GM12892 (cell line): ENCODE measurements at places on chromosomes 12 and 14.

- DNase-seq = no peak
These were observed 178.9 kb upstream of the MGAT4C start for GRCh38 chr12:86435053-86435452.

- DNase-seq = no peak
These were observed 271.6 kb upstream of the DCN start for GRCh38 chr12:91454179-91454578.

- DNase-seq = no peak
These were observed 52.0 kb downstream of the PIK3C2G start for GRCh38 chr12:18313306-18313705.

DNA sequence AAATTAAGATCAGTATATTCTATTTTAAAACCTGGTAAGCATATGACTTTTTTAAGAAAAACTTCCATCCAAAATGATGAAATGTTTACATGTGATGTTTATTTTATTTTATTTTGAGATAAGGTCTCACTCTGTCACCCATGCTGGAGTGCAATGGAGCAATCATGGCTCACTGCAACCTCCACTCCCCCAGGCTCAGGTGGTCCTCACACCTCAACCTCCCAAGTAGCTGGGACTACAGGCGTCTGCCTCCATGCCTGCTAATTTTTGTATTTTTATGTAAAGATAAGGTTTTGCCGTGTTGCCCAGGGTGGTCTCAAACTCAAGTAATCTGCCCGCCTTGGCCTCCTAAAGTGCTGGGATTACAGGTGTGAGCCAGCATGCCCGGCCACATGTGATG is 141.8 kb downstream of the ZFP36L1 start:
- DNase-seq = no peak

DNA sequence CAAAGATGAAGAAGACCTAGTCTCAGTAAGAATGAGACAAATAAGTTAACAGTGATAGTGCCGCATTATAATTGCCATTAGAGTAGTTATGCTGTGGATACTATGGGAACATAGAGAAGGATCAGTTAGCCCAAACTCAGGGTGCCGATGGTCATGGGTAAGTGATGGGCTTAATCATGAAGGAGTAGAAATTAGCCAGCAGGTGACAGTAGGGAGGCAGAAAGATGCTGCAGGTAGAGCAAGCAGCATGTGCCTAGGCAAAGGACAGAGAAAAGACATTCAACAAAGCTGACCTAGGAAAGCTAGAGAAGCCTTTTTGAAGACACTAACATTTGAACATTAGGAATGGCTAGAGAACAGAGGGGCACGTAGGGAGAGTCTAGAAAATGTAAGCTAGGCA is 30.6 kb upstream of the PTPRQ start:
- DNase-seq = no peak

GRCh38 chr12:80756875-80757274 is 40.2 kb downstream of the MYF5 start:
- no peak for DNase-seq

- no peak for DNase-seq
These were observed 50.5 kb downstream of the PLEKHA5 start for GRCh38 chr12:19179986-19180385.

GRCh38 chr12:50751948-50752721 is 11.8 kb upstream of the ATF1 start:
- DNase-seq = no peak

GRCh38 chr12:27627123-27627852 is 69.0 kb upstream of the REP15 start:
- DNase-seq = no peak

DNA sequence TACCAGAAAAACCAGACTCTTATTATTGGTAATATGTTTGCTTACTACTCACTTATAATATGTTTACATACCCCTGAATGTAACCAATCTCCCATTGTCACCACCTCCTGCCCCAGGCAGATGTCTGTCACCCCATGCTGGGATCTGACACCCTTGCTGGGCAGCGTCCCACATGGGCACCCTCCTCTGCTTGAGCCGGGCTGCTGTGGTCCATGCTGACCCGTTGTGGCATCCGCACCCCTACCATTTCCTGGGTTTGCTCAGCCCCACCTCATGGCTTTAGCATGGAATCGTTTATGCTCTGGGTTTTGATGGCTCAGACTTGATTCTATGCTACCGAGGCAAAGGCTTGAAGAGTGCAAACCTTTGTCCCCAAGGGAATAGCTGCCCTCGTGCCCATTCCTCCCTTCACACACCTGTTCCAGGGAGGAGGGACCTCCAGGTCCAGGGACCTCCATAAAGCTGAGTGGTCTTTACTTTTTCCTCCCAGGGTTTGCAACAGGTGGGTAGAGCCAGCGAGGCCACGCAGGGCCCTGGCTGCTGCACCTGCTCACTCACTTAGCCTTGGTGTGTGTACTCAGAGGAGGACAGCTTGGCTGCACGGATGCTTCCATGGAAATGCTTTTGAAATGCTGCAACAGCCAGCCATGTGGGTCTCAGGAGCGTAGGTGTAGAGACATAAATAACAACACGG is 68.7 kb downstream of the PRMT8 start:
- no peak for DNase-seq

- no peak for DNase-seq
These were observed 3.5 kb downstream of the OTX2 start for GRCh38 chr14:56806760-56807159.

DNA sequence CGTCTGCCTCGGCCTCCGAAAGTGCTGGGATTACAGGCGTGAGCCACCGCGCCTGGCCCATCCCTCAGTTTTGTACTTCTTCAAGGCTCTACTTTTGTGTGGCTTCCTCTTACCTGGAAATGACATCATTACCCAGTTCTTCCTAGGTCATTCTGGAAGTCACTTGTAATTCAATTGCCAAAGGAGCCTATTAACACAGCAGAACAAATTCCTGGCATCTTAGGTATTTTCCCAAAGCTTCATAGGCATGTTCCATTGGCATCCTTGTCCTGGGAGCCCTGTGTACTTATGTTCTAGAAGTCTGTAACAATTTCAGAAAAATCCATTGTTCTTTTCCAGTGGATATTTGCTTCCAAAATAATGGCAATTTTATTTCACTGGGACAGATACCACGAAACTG is 60.6 kb downstream of the DAAM1 start:
- DNase-seq = no peak

DNA sequence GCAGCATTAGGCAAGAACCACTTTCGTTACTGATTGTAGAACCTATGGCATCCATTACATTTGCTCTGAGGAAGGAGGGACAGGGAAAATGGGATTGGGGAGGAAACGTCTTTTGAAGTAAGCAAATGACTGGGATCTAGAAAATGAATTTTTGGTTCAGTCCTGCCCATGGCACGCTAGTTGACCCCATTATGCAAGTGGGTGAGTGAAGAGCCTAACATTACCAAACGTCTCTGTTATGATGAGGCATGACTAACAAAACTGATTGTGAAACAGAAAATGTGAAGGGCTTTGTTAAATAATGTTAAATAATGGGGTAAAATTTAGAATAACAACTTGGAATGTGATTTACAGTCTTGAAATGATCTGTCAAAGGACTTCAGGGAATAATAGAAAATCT is 38.9 kb downstream of the CPSF2 start:
- no peak for DNase-seq

DNA sequence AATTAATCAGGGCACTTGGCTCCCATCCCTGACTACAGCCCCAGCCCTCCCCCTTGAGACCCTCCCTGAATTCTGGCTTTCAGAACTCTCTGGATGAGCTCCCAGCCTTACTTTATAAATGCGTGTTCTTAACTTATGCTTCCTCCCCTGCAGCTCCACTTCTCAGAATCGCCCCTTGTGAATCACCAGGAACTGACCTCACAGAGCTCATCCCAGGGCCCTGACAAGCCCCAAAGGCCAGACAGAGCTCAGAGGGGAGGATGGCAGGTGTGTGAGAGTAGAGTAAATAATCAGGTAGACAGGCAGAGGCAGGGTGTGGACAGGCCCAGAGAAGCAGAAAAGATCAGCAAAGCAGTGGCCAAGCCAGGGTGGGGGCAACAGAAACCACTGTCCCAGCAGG is 68.2 kb upstream of the FOXN3 start:
- no peak for DNase-seq

DNA sequence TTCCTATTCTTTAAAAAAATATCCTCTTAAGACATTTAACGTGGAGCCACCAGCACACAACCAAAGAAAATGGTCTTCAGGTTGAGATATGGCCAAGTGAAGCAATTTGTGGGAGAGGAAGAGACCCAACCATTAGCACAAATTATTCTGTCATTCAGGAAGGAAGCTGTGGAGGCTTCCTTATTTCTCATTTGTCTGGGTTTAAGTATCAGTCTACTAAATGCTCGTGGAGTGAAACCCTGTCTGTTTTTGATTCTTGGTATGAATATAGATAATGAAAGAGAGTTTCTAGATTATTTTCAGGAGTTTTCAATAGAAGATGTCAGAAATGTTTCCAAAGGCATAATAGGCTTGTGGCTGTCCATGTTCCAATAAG is 125.1 kb downstream of the GPR65 start:
- DNase-seq = no peak

DNA sequence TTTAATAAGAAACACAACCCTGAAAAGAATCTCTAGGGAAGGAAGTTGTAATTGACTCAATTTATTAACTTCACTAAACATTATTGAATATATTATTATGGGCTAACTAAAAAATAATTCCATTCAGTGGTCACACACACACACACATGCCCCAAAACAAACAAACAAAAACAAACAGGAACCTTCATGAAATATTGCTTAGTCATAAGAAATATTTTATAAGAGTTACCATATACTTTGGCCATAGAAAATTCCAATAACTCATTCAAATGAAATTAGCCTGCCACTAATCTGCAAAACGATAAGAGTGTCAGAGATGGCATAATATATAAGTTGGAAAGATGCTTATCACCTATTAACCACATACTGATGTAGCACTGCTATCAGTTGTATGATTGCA is 268.4 kb upstream of the AMIGO2 start:
- no peak for DNase-seq

DNA sequence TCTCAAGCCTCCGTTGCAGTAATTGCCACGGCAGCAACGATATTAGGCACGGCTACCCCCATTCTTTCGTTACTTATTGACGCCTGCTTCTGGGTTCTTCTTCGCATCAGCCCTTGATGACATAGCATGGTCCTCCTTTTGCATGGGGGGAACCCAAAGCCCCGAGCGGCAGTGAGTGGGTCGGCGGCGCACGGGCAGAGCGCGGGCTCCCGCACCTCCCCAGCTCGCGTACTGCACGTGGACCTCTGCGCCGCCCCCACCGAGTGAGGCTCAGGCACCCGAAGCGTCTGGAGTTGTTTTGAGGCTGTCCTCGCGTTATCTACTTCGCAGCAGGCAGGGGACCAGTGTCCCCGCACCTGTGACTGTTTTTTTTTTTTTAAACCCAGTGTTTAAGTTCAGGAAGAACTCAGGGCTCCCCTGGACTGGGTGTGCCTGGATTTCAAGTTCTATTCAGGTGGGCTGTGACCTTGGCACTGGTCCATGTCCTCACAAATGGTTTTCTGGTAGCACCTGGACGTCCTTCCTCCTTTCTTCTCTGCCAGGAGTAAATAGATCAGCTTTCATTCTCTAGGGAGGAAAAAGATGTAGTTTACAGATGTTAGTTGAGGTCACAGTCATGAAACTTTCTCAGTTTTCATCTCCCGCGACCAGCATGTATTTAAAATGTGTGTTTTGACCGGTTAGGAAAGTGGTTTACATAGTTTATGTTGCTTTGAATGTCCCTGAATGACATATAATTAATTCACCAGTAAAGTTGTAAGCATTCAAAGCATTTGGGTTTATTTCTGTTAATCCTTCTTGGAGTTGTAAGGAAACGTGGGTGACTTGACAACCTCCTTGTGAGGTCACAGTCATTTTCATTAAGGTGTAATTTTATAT is 1.4 kb upstream of the FOXN4 start:
- DNase-seq = no peak

- DNase-seq = no peak
These were observed 164.6 kb upstream of the PARP11 start for GRCh38 chr12:4037747-4038312.

GRCh38 chr12:70317781-70318180 is 48.3 kb upstream of the KCNMB4 start:
- DNase-seq = no peak

DNA sequence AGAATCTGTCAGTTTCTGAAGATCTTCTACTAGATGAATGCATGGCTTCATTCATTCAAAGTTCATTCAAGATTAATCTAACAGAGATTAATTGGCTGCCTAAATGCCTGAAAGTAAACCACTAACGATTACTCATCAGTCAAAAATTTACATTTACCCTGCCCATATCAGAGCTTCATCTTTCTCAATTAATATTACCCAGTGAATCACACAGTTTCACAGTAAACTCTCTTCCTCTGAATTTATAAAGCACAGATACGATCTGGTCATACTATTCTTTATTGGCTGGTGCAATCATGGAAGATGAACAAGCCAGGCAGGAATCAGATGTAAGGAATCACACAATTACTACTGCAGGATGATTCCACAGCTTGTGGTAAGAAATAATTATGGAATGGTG is 377.7 kb downstream of the SLC16A7 start:
- no peak for DNase-seq

DNA sequence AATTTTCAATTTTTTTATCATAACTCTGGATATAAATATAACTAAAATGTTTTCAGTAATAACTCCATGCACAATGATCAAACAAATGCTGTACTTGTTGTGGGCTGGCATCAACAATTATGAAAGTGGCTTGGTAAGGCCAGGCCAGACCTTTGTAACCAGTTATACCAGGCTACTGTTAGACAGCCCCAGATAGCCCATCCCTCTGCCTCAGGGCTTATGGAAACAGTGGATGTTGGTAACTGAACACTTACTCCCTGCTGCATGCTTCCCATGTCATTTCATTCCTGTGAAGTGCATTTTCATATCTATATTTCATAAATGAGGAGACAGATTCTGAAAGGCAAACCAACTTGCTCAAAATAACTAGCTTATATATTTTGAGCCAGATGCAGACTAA is 195.0 kb downstream of the SYT1 start:
- no peak for DNase-seq

GRCh38 chr14:96400495-96400894 is 8.6 kb downstream of the AK7 start:
- DNase-seq = no peak

- DNase-seq = no peak
These were observed 10.7 kb downstream of the DYRK4 start for GRCh38 chr12:4572680-4573079.

DNA sequence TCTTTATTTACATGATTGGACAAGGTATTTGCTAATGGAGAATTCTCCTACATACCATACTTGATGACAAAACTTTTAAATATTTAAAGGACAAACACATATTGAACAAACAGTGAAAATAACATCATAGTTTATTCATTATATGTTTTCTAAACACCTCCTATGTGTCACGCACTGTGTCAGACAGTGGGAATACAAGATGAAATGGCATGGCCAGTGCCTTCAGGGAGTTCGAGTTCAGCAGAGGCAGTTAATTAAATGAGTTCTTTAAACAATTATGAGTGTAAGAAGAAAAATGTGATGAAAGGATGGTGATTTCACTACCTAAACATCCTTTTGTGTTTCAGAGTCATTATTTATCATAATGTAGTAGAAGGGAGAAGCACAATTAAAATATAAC is 159.8 kb downstream of the KCNH5 start:
- no peak for DNase-seq

- DNase-seq = no peak
These were observed 2.4 kb upstream of the KRT8 start for GRCh38 chr12:52907092-52907810.
